Stimulated activated CD4-positive, alpha-beta T cell treated with anti-CD3 and anti-CD28 coated beads, TNF-alpha, amount 100 ng/mL, for 4 hours (primary cell): ENCODE measurements at places on chromosomes 5 and 9.

DNA sequence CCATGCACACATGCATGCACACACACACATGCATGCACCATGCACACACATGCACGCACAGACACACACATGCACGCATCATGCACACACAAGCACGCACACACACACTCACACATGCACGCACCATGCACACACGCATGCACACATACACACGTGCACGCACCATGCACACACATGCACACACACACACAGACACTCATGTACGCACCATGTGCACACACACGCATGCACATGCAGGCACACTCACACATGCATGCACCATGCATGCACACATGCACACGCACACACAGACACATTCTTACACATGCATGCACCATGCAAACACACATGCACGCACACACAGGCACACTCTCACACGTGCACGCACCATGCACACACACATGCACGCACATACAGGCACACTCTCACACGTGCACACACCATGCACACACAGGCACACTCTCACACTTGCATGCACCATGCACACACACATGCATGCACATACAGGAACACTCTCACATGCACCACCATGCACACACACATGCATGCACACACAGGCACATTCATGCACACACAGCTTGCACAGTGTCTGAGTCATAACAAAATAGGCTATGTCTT lies 117.5 kb downstream of the TENT4A start:
- no peak for DNase-seq

DNA sequence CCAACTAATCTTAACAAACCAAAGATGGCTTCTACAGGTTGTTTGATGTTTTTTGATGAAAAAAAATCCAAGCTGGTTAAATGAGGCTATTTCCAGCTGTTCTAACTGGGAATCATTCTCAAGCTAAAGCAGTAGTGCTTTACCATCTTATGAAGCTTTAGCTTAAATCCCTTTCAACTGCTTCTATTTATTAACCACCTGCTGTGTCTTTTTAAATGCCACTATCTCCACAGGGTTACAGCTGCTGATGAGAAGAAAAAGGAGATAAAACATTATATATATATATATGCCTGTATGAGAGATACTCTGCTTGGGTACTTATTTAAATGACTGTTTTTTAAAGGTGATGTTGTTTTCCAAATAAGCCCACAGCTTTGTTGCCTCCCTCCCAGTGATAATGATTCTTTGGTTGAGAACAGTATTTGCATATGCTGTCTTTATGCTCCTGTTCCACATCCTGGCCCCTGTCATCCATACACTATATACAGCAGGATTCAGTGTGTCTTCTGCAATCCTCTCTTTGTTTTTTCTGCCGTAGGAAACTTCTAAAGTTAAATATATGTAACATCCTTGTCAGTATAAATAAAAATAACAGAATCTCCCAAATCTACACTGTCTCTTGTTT lies 164.0 kb downstream of the PAM start:
- DNase-seq: no peak

DNA sequence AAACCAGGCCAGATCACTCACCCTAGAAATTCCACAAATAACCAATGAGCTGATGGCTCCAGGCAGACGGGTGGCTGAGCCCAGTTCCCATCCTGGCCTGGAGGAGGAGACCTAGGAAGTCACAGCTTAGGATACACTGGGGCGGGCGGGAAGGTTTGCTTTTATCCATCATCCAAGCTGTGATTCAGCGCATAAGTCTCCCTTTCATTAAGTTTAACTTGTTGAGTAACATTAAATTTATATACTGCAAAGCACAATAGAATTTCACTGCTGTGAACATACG lies 55.7 kb downstream of the THBS4 start:
- DNase-seq: no peak

DNA sequence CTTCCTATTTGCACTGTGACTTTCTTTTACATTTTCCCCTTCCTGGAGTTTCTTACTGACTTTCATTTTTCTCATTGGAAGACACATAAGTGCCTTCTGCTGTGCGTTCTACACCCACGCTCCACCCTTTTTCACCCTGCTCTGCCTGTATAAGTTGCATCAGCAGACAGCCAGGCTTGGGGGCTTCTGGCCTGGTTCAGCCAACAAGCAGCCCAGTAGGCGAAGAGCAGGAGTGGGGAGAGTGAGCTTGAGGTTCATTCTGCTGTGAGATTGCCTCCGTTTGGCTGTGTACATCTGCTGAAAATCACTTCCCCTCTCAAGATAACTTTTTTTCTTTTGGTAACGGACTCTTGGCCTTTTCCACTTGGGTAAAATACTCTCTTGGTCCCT lies 38.4 kb downstream of the RASGRF2 start:
- DNase-seq: no peak

DNA sequence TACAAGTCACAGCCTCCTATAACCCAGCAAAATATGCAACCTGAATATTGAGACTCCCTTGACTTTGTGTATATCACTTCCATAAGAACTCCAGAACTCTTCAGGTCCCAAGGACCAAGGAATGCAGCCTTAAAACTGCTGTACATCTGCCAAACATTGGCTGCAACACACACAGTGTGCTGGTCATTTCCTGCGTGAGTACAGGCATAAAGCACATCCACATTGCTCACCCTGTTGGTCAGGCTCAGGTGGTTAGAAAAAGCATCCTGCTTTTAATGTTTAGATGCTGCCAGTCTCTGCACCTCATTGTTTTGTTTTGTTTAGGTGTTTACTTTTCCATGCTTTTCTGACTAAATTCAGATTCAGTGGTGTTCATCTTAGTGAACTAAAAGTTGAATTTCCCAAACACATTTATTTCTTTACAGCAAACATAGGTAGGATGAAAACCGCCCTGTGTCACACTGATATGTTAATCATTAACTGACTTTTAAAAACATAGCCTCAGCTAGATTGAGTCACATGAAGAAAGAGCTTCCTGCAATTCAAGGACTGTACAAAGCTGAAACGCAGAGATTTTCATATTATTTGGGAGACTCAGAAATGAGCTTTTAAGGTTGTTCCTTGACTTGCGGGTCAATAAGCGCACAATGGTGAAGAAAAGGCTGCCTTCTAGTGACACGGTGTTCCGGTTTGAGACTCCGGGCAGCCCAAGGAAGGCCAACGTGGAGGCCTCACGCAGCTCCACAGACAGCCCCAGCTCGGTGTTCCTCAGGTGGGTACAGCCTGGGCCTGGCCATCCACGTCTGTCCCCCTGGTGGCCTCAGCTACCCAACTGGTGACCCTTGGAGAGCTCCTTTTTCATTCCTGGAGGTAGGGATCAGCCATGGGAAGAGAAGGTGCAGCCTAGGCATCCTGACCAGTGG lies 52.2 kb upstream of the GRAMD2B start:
- no peak for DNase-seq

- no peak for DNase-seq
These were observed 13.8 kb upstream of the RAD23B start for GRCh38 chr9:107269254-107269653.
